ENCODE measurements at places on chromosomes 2 and 18. TPM values are rescaled to one million over a fixed set of nuclear protein-coding genes. Genes with fewer than 3 reads are reported as not detected.
A peak's percentile ranks its signal among the peaks of the same experiment; 100 is the strongest.

IL37 gene
- total RNA-seq: not detected

MGAT4A gene
- 26.6 TPM for total RNA-seq

NBEAL1 gene
- 31.1 TPM for total RNA-seq

ST8SIA5 gene
- total RNA-seq: 7.6 TPM

REG3A gene
- total RNA-seq: not detected

ORMDL1 gene
- 93.2 TPM for total RNA-seq

- no peak for DNase-seq
These were observed 189.1 kb upstream of the COL3A1 start for GRCh38 chr2:188785061-188785460.

- DNase-seq: no peak
These were observed 85.4 kb downstream of the RTN4 start for GRCh38 chr2:54964816-54965215.

DNA sequence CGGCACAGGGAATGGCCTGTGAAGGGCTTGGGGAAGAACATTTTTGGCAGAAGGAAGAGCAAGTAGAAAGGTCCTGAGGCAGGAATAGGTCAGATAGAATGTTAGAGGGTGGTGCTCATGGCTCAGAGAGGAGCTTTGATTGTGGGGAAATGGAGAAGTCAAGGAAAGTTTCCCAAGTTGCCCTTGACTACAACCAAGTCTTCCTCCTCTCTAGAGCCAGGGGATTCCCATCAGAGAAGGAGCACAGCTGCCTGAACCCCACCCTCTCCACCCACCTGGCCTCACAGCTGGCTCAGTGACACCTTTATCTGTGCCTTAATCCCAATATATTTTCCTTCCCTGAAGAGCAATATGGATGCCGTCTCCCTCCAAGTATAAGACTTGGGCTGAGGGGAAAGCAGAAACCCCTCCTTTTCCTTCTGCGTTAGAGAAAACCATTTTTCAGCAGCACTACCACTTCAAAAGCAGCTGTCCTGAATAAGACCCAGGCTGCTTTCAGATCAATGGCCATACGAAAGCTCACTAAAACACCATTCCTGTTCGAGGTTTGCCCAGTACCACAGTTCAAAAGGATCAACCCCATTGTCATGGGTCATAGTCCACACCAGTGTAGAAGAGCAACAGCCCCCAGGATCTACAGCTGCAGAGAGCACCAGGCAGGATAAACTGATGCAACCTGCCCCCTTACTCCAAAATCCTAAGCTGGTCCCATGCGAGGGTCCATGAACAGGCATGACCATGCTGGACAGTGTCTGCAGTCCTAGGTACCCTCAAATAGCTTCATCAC, 199.6 kb downstream of the AFF3 start:
- no peak for DNase-seq

DNA sequence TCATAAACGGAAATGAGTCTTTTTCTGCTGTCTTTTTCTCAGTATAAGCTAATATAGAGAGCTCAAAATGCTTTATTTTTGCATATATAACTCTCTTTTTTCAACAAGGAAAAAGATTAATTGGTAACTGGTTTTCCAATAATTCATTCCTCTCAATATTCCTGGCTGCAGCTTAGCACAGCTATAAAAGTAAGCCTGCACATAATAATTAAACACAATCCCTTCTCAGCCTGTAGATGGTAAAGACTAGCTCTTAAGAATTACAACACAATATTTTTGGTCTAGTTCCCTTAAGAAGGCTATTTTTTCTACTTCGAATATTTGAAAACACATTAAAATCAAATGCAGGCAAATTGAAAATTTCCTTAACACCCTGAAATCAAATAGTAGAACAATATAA, 258.0 kb downstream of the DOK6 start:
- DNase-seq: no peak

DNA sequence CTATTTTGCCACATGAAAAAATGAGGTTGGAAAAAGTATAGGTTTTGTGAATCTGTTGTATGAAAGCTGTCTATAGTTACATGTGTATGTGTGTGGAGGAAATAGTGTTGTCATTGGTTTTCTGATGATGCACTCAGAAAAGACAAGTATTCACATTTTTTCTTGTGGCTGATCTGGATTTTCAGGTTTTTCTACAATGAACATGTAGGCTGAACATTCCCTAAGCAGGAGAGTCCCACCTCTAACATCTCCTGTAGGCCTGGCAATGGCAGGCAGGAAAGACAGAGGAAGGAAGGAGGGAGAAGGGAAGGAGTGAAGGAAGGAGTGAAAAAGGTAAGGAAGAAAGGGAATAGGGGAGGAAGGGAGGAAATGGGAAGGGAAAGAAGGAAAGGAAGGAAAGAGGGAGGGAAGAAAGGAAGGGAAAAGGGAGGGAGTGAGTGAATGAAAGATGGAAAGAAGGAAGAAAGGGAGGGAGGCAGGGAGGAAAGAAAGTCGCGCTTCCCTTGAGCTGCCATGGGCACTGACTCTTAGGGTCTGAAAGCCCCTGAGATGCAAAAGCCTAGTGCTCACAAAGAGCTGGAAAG, 495 bp upstream of the IL36RN start:
- no peak for DNase-seq

- no peak for DNase-seq
These were observed 325.6 kb downstream of the TXNL1 start for GRCh38 chr18:56312551-56313335.

GRCh38 chr18:39845106-39845505, 2109.9 kb upstream of the PIK3C3 start:
- DNase-seq: no peak

DNA sequence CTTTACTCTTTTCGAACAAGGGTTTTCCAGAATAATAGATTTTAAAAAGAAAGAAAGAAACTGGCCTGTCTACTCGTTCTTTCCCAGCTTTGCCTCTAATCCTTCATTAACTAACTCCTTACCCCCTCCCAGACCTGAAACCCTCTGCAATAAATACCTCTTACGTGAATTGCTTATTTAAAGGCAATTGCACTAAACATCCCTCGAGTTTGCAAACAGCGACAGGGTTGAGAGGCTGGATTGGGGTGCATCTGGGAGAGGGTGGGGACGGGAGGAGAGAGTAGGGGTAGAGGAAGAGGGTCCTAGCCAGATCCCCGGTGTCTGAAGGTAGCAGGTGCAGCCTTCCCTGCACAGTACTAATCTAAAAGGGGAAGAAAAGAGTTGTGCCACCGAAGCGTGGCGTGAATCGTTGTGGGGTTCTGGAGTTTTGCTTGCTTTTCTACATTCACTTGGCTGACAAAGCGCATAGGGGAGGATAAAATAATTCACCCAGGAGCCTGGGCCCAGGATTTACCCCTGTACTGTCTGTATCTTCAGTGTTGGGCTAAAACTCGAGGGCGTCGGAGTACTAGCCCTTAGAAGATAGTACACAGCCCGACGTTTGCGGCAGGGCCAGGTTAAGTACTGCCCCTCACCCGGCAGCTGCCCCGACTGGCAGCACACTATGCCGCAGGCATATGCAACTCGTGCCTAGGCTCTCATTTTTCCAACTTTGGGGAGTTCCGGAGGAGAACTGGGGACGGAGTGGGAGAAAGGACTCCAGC, 1.9 kb upstream of the NEUROD1 start:
- DNase-seq: no peak

- DNase-seq: no peak
These were observed 24.6 kb upstream of the INO80C start for GRCh38 chr18:35522130-35522959.

- DNase-seq: no peak
These were observed 652.0 kb downstream of the PLCL1 start for GRCh38 chr2:198456418-198456817.

GRCh38 chr2:2000724-2001061, 256.4 kb upstream of the PXDN start:
- no peak for DNase-seq

DNA sequence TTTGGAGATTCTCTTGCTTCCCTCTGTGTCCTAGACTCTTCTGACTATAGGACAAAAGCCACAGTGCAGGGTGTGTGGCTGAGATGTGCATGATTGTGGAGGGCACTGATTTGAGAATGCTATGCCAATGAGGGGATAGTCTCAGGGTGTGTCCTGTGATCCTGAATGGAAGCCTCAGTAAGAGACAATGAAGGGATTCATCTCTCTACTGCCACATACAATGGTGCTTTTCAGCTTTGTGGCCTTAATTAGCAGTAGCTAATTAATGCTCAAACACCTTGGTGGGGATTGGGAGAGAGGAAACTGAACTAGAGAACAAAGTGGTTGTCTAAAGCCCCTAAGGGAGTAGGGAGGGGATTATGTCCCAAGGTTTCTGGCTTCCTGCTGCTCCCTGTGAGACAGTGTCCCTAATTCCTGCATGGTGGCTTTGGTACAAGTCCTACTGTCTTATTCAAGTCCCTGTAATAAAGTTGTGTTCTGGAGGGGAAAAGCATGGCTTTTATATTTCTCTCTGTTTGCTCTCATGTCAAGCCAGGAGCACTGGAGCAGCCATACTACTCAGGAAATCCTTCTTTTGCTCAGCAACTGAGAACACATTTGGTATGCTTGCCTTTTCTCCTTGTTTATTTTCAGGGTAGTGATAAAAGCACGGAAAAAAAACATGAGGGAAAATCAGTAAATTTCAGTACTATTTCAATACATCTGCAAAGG, 415.2 kb upstream of the TCF4 start:
- DNase-seq: no peak

GRCh38 chr2:166256896-166257295, 118.8 kb downstream of the SCN9A start:
- DNase-seq: peak; percentile 58

GRCh38 chr18:61679836-61680235, 213.0 kb downstream of the RNF152 start:
- no peak for DNase-seq

DNA sequence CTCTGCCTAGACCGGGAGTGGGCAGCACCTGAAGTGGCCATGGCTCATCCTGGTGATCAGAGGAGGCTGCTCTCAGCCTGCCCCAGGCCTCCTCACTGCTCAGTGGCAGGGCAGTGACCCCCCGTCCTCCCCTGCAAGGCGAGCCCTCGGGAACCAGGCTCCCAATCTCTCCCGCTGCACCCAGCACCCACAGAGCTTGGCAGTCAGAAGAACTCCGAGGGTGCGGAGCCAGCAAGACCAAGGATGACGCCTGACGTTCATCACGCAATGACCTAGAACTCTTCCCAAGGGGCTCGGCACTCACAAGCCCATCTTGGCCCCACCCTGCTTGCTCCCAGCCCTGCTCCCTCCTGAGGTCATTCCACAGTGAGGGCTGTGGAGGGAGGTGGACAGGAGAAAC, 189.8 kb upstream of the SALL3 start:
- DNase-seq: no peak

DNA sequence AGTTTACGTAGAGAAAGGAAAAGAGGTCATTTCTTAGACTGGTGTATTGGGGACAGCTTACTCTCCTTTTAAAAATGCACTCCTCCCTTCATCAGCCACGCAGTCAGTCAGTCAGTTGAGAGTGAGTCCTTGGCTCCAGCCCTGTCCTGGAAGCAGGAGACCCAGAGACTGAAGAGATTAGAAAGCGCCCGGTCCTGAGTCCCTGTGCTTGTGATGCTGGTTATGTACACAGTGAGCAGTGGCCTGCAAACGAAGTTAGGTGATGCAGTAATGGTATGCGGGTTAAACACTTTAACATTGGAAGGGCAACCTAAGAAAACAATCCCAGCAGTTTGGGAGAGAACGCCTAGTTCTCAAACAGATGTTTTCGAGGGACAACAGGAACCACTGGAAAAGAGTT, 6.3 kb upstream of the ASB1 start:
- DNase-seq: no peak

DNA sequence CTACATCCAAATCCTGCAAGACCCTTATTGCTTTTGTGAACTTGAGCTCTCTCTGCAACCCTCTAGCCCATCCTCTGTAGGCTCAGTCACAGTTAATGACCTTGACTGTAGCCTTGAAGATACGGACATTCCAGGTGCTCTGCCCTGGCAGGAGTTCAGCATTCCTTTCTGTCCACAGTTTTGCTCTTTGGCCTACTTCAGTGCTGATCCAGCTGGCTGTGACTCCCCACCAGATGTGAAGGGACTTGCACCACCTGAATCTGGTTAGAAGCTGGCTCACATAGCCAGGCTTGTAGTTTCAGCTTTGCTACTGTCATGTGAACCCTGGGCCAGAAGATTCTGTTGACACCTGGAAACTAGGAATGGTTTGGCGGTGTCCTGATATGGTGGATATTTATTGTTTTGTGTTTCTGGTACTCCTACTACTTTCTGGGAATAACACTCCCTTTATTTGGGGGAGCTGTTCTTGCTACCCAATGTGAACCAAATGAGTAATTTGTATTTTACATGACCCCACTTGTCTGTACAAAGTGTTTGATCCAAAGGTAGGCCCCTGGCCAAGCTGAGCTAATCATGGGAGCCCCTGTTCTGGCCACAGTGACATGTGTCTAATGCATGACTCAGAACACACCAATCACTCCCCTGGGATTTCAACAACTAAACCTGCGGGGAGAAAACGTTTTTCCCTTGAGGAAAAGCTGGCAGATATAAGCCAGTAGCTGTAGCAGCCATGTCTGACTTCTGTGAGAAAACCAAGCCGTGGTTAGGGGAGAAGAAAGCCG, 73.4 kb downstream of the CDCA7 start:
- DNase-seq: peak; percentile 20

DNA sequence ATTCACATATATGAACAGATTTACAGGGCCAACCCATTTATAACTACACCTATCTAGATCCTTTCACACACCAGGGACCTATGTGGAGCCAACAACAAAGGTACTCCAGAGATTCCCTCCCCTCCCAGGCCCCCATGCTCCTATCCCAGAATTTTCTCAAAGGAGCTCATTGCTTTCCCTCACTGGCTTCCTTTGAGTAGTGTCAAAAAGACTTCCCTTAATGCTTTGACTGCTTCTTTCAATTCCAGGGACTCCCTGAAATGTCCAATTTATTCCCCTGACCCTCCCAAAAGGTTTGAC, 46.6 kb downstream of the IKZF2 start:
- DNase-seq: no peak

DNA sequence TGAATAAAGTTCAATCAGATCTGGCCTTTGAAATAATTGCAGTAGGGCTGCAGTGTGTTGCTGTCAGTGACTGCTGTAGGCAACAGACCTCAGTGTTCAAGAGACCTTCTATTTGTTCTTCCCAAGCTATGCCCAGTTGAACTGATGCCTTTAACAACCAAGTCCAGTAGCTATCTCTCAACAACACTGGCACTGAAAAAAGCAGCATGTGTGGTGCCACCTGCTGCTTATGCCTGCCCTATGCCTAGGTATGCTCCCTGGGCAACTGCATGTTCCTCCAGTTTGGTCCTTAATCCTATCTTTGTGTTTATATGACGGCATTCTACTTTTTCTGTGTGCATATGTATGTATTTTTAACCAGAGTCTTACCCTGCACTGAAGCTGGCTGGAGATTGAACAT, 523.9 kb upstream of the MEX3C start:
- no peak for DNase-seq

DNA sequence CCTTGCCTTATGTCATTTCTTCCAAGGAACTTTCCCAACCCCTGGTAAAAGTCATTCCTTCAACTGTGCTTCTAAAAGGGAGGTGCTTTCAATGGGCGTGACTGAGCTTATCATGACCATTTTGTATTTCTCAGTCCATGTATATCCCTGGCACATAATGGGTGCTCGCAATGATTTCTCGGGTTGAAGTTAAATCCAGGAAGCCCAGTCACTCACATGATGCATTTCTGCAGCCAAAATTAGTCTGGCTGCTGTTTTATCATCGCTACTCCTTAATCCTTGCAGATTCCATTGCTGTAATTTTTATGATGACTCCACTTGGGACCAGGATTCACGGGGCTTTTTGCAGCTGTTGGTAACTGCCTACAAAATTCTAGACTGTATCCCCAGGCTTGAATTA, 25.9 kb upstream of the RFX8 start:
- no peak for DNase-seq

Measured in spinal cord (tissue), 10 donors.